ENCODE measurements at places on chromosomes 7 and 10. TPM values are rescaled to one million over a fixed set of nuclear protein-coding genes. Genes with fewer than 3 reads are reported as not detected.

The PDZD7 gene
- total RNA-seq: 0.65 TPM

The NUTM2E gene
- 0.92 TPM for total RNA-seq

The BHLHA15 gene
- not detected for total RNA-seq

The PDE6C gene
- total RNA-seq: not detected

The EBLN1 gene
- total RNA-seq: not detected

The NME8 gene
- total RNA-seq: not detected

The TMEM236 gene
- total RNA-seq: not detected

The NUDT5 gene
- 90.1 TPM for total RNA-seq

The WAC gene
- total RNA-seq: 126 TPM

The ADRB1 gene
- not detected for total RNA-seq

The PRPS1L1 gene
- total RNA-seq: not detected

The CFAP46 gene
- not detected for total RNA-seq

The SORCS1 gene
- not detected for total RNA-seq

The MKI67 gene
- total RNA-seq: 328 TPM

The C10orf67 gene
- total RNA-seq: not detected

The NKX1-2 gene
- not detected for total RNA-seq

The AMPH gene
- not detected for total RNA-seq

The IGFBP3 gene
- 4.1 TPM for total RNA-seq

The VPS37D gene
- not detected for total RNA-seq

The GCK gene
- not detected for total RNA-seq

The MPP7 gene
- total RNA-seq: 18.7 TPM
